ENCODE measurements at places on chromosomes 6 and 20.

DNA sequence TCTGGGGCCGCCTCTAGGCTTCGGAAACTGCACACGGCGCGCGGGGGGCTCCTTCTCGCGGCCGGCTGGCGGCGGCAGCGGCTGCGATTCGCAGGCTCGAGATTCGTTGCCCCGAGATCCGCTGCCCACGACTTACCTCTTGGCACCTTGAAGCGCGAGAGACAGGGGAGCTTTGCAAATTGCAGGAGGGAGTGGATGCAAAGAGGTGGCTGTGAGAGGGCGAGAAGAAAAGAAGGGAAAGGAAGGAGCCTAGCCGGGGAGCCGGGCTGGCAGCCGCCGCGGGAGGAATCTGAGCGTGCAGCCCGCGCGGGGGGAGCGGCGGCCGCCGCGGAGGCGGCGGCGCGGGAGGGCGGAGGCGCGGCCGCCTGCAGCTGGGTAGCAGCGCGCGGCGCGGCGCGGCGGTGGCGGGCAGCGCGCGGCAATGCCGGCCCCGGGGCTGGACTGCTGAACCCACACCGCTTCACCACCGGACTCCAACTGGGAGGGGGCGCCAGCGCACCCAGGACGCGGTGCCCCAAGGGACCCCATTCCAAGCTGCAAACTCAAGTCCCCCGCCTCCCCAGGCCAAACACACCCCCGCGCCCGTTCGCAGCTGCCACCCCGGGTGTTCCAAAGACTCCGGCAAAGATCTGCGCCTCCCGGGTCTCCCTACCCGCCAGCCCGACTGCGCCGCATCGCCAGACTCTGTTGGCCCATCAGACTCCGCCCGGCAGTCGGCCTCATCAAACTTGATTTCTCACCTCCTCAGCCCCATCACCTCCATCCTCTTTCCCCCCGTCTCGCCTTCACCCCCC is 44.2 kb upstream of the SUPT3H start:
- peak; percentile 69 for DNase-seq

DNA sequence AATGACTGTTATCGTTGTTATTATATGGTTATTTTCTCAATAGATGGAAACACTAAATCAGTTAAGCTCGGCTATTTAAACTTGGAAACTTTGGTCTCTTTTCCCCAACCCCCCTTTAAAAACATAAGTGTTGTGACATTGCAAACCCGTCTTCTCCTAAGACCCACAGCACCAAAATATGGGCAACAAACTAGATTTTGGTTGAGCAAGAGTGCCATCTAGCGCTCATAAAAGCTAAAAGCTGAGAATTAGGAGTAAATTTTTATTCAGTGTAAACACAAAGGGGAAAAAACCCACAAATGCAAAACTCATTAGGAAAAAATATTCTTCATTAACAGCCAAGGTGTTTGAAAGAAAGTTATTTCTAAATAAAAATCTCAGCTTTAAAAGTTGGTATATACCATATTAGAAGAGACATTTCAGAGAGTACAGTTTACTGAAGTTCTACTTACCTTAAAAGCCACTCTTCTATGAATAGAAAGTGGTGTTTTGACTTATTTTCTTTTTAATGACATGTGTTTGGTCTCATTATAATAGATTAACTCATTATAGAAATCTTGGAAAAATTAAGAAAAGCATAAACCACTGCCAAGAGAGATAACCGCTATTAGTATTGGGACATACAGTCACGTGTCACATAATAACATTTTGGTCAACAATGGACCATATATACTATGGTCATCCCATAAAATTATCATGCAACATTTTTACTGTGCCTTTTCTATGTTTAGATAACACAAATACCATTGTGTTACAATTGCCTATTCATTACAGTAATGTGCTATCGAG is 21.1 kb downstream of the SESN1 start:
- DNase-seq, result peak; percentile 41

DNA sequence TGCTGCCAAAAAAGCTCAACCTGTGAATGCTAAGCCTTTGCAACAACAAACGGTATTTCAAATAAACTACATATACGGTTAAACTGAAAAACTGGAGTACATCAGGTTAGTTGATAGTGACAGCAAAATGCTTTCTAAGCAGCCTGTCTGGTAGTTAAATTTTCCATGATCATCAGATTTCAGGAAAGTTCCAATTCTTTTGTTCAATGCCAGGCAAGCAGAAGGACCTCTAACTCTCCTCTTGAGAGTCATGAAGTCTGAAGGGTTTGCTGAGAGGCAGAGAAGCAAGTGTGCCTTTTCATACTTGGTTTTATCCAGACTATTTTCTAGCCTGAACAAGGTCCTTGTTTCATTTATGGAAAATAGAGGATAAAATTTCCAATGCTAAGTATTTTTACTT is 4.5 kb downstream of the FLRT3 start:
- no peak for DNase-seq

GRCh38 chr6:168101590-168102314 is 22.7 kb upstream of the FRMD1 start:
- DNase-seq, result no peak

GRCh38 chr6:13715444-13715883 is 3.8 kb upstream of the RANBP9 start:
- DNase-seq, result no peak

GRCh38 chr6:90173262-90173925 is 123.2 kb downstream of the BACH2 start:
- no peak for DNase-seq
